ENCODE measurements at places on chromosomes 5 and 9.

- DNase-seq, result no peak
Observed at GRCh38 chr5:107296572-107296971, 374.2 kb downstream of the EFNA5 start.

GRCh38 chr9:93648836-93649235, 72.5 kb downstream of the PHF2 start:
- DNase-seq, result no peak

DNA sequence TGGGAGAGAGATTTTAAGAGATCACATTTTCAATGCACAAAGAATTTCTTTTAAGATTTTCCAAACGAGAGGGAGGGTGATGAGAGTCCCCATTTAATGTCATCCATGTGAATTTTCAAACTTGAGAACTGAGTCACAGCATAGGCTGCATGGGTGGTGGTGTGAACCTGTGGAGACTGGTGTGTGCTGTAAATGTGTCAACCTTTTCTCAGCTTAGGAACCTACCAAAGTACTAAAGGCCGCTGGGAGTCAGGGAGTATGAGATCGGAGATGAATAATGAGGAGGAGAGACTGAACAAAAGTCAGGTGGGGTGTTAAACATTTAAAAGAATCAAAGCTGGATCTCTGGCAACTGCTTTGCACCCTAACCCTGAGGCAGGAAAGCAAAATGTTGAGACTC, 7.5 kb downstream of the ALDH1A1 start:
- no peak for DNase-seq

GRCh38 chr9:19233344-19233743, 2.9 kb downstream of the DENND4C start:
- DNase-seq, result no peak

- DNase-seq, result no peak
Observed at GRCh38 chr5:78974011-78974410, 11.1 kb downstream of the ARSB start.

DNA sequence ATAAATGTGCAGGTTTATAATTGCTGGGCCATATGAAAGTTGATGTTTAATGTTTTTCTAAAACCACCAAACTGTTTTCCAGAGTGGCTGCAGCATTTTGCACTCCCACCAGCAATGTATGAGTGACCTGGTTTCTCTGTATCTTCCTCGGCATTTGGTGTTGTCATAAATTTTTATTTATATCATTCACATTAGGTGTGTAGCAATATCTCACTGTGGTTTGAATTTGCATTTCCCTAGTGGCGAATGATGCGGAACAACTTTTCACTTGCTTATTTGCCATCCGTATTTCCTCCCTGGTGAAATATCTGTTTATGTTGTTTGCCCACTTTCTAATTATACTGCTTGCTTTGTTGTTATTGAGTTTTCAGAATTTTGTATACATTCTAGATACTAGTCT, 295.7 kb upstream of the TUT7 start:
- no peak for DNase-seq

- no peak for DNase-seq
Observed at GRCh38 chr5:93929131-93929530, 187.7 kb upstream of the POU5F2 start.

GRCh38 chr9:133191989-133192388, 17.1 kb downstream of the OBP2B start:
- no peak for DNase-seq

DNA sequence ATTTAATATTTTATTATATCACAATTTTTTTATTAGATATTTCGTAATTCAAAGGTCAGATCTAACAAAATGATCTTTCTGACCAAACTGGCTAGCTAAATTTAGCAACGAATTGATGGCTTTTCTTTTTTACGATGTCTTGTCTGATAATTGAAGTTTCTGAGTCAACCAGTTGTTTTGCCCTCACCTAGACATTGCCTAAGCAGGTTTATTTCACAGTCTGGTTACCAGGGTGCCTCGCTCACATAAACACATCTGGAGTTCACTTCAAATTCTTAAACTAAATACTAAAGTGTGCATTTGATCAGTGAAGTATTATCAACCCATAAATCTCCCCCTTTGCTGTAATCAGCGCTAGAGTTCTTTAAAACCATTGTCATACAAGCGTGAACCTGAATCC, 448.3 kb downstream of the TLE4 start:
- no peak for DNase-seq

DNA sequence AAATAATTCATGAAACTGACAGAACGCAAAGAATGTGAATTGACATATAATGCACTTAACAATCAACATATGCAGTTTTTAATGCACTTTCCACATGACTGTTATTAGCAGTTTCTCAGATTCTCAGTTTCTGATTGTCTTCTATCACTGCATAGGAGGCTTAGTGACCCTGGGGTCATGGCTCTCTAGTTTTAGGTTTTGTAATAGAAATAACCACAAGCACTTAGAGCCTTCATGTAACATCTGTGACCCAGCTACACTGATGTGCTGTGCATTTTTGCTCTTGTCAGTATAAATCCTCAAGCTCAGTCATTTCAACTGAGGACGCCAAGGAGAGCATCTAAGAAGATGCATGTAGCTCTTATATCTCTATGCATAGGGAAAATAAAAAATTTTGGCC, 163.1 kb upstream of the IZUMO3 start:
- DNase-seq, result no peak

DNA sequence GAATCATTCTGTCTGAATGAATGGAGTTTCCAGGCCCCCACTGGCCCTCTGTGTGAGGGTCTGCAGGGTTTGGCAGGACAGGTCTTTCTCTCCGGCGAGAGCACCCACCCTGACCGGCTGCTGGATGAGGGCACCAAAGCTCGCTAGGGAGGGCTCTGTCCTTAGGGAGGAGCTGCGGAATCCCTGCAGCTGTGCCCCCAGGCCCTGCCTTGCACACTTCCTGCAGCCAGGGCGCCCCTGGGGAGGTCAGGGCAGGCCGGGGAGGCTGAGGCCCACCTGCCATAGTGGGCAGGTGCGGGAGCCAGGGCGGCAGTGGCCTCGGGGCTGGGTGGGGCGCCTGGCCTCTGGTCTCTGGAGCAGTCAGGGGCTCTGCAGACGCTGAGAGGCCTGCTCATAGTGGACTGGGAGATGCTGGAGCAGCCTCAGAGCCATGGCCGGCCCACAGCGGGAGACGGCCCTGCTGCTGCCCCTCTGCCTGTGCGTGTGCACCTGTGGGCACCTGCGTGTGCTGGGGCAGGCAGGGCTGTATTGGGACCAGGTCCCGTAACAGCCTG, 36.1 kb downstream of the EXOC3 start:
- no peak for DNase-seq

DNA sequence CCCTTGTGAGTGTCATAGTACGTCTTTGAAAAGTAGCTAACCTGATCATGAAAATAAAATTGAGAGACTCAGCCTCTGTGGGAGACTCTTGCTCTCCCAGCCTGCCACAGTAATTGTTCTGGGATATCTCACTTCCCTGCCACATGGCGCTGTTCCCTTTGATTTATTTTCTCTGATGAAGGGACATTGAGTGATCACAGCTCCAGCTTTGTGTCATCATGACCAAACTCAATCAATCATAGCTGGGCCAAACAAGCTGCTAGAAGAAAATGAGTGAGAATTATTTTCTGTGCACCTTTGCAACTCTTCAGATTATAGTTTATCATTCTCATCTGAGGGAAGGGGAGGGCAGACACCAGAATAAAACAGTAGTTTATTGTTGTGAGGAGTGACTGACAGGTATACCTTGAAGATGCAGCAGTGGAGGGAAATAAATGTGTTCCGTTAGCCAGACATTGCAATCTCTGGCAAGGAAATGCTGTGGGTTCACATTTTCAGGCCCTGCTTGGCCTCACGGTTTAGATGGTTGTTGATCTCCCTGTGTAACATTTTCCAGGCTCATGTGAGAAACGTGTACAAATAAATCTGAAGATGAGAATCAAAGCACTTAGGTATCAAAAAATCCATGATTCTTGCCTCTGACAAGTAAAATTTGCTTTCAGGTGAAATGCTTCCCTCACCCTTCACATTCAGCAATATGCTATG, 174.7 kb upstream of the FBXL17 start:
- DNase-seq, result no peak

DNA sequence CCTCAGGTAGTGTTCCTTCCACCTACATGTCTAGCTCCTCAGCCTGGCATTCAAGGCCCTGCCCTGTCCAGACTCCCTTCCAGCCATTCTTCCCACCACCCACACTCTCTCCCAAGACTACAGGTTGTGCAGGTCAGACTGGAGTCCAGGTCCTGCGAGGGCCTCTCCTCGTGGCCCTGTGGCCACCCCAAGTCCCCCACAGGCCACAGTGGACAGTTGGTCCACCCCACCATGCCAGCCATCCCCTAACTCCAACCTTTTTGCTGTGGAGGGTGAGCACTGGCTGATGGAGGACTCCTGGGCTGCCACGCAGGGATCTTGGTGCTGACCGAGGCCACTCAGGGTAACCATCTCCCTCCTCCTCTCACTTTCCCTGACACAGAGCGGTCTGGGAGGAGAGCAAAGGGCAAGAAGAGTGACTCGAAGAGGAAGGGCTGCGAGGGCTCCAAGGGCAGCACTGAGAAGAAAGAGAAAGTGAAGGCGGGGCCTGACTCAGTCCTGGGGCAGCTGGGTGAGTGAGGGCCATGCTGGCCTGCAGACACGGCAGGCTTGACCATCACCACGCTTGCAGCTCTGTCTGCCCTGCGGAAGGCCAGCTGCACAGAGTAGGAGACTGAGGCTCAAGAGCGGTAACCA, 51.0 kb downstream of the JADE2 start:
- no peak for DNase-seq

DNA sequence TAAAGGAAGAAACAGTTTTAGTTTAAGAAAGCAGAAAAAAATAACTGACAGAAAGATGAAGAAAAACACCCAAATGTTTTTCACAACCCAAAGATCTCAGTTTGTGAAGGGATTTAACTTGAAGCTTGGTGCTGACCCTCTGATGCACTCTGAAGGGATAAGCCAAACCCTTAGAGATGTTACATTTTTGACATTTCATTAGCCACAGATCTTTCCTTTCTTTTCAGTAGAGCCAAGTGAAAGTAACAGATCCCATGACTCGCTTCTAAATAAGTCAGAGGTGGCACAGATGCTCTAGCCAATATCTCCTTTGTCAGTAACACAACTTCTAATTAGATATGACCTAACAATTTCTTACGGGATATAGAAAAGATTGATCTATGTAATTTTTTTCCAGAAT, 394.5 kb upstream of the EDIL3 start:
- no peak for DNase-seq

DNA sequence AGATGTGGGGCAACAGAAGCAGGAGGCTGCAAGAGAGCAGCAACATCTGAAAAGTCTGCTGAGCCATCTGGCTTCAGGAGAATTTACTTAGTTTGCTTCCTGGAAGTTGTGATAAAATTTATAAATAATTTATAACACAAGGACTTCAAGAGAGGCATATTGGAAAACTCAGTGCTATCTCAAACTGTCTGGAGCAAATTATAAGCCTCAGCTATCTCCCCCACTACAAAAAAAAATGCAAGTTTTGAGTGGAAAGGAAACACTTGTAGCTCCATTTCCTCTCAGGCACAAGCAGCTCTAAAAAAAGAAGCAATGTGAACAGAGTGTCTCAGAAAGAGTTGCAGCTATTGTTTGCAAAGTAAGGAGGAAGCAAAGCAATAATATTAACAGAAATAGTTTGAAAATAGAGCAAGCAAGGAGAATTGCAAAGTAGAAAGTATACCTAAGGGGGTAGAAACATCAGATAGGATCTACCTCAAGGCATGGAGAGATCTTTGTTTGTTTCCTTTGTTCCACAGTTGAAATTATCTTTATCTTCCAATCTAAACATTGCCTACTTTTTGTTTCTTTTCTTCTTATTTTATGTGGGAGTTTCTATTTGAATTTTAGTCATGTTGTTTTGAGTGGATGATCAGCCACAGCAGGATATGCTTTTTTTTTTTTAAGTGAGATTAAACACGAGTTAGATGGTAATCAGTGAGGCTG, 55.9 kb upstream of the IL6ST start:
- no peak for DNase-seq

DNA sequence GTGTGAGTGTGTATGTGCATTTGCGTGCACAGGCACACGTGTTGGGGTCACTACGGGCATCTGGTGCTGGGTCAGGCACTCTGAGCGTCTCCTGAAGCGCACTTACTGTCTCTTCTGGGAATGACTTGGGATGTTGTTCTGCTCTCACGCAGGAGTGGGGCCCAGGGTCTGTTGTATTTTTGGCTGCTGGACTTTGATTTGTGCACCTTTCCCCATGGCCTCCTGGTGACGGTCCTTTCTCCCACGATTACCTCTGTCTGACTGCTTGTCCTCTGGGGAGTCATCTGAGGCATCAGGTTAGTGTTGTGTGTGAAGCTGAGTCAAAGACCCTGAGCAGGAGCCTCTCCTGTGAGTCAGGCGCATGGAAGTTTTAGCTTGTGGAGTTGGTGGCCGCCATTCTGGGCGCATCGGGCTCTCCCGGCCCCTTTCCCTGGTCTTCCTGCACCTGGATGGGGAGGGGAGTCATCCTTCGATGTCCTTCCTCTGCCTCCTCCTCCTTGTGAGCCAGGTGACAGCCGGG, 62.1 kb downstream of the RXRA start:
- DNase-seq, result no peak

DNA sequence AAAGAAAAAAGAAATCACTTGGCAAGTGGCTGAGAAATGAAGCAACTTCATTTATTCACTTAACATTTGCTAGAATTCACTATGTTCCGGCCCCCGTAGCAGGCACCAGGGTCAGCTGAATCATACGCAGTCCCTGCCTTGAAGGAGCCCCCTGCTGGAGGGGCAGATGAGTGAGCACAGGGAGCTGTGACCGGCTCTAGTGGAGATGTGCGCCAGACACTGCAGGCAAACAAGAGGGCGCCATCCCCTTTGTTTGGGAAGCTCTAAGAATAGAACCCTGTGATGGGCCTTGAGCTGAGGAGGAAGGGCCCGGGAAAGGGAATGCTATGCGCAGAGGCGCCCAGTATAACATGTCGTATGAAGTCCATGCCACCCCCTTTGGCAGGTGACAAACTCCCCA, 20.2 kb upstream of the RPL26L1 start:
- no peak for DNase-seq

GRCh38 chr5:150062216-150062922, 24.0 kb downstream of the CSF1R start:
- no peak for DNase-seq

DNA sequence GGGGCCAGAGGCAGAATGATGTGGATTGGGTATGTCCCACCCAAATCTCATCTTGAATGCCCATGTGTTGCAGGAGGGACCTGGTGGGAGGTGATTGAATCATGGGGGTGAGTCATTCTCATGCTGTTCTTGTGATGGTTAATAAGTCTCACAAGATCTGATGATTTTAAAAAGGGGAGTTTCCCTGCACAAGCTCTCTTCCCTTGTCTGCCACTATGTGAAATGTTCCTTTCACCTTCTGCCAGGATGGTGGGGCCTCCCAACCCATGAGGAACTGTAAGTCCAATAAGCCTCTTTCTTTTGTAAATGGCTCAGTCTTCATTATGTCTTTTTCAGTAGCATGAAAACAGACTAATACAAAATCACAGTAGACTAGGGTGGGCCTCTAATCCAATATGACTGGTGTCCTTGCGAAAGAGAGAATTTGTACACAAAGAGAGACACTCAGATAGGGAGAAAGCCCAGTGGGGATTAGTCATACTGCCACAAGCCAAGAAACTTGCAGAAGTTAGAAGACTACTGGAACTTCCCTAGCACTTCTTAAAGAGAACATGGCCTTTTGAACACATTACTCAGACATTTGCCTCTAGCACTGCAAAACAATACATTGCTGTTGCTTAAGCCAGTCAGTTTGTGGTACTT, 68.4 kb downstream of the ANXA1 start:
- DNase-seq, result no peak

All from effector memory CD4-positive, alpha-beta T cell (primary cell).